ENCODE measurements at places on chromosomes 4 and X.

DNA sequence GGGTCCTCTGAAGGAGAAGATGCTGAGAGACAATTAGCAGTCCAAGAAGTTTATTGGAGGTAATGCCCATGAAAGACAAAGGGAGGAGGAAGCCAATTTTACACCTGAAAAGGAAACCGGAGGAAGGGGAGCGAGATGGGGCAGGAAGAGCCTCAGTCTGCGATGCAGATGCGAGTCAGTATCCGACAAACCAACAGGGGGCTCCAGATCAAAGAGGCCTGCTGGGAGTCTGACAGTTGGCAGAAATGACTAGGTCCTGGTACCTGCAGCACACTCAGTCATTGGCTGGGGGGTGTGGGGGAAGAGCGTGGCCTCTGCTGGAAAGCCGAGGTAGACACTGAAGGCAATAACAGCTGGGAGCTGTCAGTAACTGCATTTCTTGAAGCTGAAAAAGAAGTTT, 231.1 kb upstream of the CENPE start:
- DNase-seq, result no peak

- peak; percentile 60 for DNase-seq
Measured at GRCh38 chrX:68428431-68428830, 4.9 kb downstream of the OPHN1 start.

- no peak for DNase-seq
Measured at GRCh38 chr4:70979445-70980008, 13.9 kb upstream of the DCK start.

GRCh38 chrX:42837747-42838146, 59.8 kb upstream of the PPP1R2C start:
- no peak for DNase-seq

DNA sequence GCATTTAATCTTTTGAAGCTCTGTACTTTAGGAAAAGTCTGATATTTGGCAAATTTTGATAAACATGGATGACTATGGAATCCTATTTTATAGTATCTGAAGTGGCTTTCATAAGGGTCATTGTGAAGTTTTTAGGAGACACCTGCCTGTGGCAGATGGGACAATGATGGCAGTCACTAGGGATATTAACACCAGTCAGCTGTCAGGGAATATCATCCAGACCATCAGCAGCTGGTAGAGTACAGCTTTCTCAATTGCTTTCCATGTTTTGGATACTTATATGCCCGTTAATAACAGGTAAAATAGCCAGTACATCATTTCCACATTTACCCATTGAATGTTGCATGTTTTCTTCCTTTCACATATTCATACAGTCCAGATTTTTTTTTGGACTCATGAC, 39.1 kb downstream of the NPNT start:
- DNase-seq, result no peak

DNA sequence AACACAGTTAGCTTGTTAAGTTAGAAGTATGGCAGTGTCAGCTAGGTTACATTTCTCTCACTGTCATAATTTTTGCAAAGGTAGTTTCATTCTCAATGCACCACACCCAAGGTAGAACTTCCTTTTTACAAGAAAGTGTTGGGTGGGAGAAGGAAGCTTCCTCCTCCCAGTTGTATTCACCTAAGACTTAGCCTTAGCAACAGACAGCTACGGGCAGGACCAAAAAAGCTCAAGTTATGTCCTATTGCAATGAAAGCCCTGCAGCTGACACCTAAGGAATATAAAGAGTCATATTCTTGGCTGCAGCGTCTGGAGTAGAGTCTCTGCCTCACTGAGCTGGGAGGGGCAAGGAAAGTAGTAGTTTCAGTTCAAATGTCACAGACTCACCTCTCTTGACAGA, 25.1 kb upstream of the PRDM8 start:
- DNase-seq, result no peak

- peak; percentile 21 for DNase-seq
Measured at GRCh38 chr4:101037938-101038413, 309.4 kb downstream of the PPP3CA start.

- no peak for DNase-seq
Measured at GRCh38 chrX:12423346-12423745, 285.1 kb downstream of the FRMPD4 start.

DNA sequence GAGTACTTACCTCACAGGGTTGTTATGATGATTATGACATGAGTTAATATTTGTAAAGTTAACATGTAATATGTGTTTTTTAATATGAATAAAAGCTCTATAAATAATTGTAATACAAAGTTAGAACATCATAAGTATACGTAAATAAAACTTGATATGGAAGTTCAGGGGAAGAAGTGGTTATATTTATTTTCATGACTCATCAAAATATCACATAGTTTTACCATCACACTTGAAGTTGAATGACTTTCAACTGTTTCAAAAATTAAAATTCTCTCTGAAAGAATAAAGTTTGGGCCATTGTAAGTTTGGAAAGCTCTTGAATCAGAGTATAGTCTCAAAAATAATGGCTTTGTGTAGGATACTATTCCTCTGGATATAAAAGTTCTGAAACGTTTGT, 8.3 kb downstream of the SH2D1A start:
- no peak for DNase-seq

DNA sequence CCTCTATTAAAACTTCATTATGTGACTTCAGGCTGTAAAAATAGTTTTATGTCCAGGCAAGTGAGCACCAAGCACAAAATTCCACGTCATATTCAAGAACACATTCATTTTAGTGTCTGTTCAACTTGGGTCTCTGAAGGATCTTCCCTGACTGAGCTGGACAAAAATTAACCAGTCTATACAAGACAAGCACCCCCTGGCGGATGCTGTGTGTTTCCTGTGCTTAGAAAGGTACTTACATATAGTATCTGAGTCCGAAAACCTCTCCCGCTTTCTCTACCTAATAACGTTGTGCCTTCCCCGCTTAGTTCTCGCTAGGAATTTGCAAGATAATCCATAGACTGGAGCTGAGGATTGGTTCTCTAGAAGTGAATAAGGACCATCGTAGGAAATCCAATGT, 2214.5 kb upstream of the TENM3 start:
- DNase-seq, result peak; percentile 26

- peak; percentile 27 for DNase-seq
Measured at GRCh38 chr4:149987330-149988086, 90.7 kb upstream of the DCLK2 start.

GRCh38 chr4:174613979-174614378, 91.7 kb upstream of the HPGD start:
- DNase-seq, result no peak

- no peak for DNase-seq
Measured at GRCh38 chr4:121936101-121936500, 15.8 kb downstream of the TRPC3 start.

DNA sequence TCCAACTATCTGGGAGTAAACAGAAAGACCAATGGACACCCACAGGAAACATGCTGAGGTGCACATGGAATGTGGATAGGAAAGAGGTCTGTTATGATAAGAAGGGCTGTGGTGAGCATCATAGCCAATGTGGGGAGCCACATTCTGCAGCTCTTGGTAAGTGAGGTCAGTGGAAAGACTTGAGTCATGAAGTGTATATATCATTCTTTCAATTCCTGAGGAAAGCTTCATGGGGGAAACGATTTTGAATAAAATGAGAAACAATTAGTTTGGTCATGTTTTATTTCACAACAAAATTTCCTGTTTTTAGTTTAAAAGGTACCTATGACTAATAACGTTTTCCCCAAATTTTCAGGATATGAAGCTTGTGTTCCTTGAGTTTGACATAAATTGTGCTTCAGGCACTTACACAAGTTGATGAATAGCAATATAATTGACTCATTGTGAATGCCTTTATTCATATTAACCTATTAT, 41.4 kb upstream of the RASSF6 start:
- DNase-seq, result peak; percentile 99

DNA sequence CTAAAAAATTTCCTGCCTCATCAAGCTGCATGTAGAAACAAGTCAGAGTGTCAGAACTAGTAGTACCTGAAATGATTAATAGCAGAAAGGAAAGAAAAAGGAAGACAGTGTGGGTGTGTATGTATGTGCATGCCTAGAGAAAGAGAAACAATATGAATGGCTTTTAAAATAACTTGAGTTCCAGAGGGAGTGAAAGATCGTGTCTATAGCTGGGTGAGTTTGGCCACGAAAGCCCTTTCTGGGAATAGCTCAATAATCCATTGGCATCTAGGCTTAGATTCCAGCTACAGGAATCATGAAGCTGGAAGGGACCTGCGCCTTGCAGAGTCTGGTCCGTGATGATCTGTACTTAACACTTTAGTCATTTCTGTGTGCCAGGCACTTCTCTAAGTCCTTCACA, 195.6 kb downstream of the RAPGEF2 start:
- DNase-seq, result peak; percentile 45

- DNase-seq, result peak; percentile 56
Measured at GRCh38 chr4:11079171-11079570, 349.5 kb downstream of the HS3ST1 start.

DNA sequence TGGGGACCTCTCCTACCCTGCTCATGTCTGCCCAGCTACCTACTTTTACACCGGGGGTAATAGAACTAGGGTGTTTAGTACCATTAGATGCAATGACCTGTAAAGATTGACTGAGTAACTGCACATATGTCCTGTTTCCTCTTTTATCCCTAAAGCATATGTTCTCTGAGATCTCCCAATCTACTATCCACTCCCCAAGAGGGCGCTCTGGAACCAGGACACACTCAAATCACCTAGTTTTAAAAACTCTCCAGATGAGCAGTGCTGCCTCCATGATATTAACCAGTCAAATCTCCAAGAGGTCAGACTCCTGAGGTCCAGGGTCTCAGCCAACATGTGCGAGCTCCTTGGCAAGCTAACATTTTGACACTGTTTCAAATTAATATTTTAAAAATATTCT, 87.0 kb upstream of the TSPAN5 start:
- no peak for DNase-seq

- peak; percentile 56 for DNase-seq
Measured at GRCh38 chr4:173420324-173420752, 21.4 kb upstream of the SCRG1 start.

- DNase-seq, result no peak
Measured at GRCh38 chrX:16427668-16428067, 222.3 kb upstream of the S100G start.

- DNase-seq, result no peak
Measured at GRCh38 chr4:47372561-47372960, 90.9 kb downstream of the COMMD8 start.

- DNase-seq, result peak; percentile 26
Measured at GRCh38 chr4:146585761-146586333, 52.8 kb upstream of the POU4F2 start.

DNA sequence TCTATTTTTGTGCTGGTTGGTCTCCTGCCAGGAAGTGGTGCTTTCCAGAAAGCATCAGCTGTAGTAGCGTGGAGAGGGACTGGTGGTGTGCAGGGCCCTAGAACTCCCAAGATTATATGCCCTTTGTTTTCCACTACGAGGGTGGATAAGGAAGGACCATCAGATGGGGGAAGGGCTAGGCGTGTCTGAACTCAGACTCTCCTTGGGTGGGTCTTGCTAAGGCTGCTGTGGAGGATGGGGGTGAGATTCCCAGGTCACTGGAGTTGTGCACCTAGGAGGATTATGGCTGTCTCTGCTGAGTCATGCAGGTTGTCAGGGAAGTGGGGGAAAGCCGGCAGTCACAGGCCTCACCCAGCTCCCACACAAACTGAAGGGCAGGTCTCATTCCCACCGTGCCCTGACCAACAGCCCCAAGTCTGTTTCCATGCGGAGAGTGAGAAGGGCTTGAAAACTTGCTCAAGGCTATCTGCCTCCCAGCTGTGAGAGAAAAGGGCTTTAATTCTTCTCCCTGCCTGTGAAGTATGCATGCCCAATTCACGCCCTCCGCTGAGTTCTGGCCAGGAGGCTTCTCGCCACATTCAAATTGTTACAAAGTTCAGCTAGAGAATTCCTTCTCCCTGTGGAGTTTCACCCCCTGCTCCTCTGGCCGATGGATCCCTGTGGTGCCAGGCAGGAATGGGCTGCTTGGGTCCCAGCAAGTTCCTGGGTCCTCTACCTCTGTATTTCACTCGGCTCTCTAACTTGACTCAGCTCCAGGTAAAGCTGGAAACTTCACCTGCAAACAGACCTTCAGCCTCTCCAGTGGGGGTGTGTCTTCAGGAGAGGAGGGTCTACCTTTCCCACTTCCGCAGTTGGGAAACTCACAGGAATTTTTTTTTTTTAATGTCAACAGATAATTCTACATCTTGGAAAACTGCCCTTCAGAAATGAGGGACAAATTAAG, 7.7 kb upstream of the CSTF2 start:
- DNase-seq, result no peak

- DNase-seq, result no peak
Measured at GRCh38 chr4:52111995-52112394, 60.9 kb downstream of the SPATA18 start.

DNA sequence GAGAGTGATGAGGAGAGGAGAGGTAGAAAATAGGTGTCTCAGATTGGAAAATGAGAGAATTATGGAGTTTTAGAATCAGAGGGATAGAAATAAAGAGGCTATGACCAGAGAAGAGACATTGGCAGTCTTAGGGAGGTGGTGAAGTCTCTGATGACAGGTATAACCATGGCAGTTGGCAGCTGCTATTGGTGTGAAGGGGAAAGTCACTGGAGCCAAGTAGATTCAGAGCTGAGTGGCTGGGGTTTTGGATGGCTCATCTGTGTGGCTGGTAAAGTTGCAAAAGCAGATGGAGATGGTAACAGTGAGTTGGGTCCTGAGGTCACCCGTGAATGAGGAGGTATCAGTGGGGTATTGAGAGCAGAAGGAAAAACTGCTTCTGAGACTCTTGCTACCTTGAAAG, 46.5 kb downstream of the ANAPC4 start:
- no peak for DNase-seq

DNA sequence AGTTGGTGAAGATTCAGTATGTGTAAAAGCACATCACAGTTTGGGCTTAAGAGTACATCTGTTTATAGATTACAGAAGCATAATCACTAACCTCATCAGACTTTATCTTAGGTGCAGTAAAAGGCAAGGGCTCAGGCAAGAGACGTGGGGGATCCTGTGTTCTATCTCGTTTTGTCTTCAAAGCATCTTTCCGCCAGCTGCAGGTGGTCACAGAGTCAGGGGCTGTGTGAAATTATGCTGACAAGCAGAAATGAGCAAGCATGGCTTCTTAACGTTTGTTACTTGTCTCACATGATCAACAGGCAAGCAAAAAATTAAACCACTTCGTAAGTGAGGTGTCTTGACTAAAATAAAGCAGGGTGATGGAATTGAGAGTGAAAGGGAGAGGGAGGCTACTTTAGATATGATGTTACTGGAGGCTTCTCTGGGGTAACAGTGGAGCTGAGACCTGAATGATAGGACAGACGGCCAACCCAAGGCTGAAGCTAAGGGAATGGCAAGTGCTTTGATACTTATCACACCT, 1.4 kb upstream of the TEC start:
- no peak for DNase-seq

DNA sequence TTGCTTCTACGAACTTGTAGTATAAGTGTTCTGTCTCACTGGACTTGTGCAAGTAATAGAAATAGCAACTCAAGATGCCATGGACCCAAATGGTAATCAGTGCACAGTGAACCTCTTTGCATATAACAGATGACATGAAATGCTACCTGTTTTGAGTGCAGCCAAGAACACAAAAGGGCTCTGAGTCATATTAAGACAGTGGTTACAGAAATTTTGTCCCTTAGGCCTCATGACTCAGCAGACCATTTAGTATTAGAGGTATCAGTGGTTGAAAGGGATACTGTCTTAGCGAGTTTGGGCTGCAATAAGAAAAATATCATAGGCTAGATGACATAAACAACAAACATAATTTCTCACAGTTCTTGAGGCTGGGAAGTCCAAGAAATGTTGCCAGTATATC, 502.9 kb upstream of the PCDH10 start:
- DNase-seq, result peak; percentile 3

Data from astrocyte of the spinal cord (primary cell).